Transverse colon (tissue), 4 donors: ENCODE measurements at places on chromosomes 5 and 9. TPM values are rescaled to one million over a fixed set of nuclear protein-coding genes. Genes with fewer than 3 reads are reported as not detected.

Gene ZNF782
- total RNA-seq, result 19.5 TPM

Gene SPATA31D4
- total RNA-seq, result not detected

Gene MATR3
- total RNA-seq, result 145 TPM

Gene CD14
- 3.6 TPM for total RNA-seq

Gene APC
- 77.8 TPM for total RNA-seq

Gene ZNF658
- 3.1 TPM for total RNA-seq

Gene PRRT1B
- not detected for total RNA-seq

Gene NADK2
- 14.6 TPM for total RNA-seq

Gene PPIC
- total RNA-seq, result 10.1 TPM

Gene SPATA31C2
- total RNA-seq, result not detected

Gene GPX8
- total RNA-seq, result not detected

Gene ACTL7B
- total RNA-seq, result not detected

Gene PDZD2
- 3.5 TPM for total RNA-seq

Gene SPDL1
- total RNA-seq, result 23.7 TPM

Gene ECSCR
- 2.2 TPM for total RNA-seq

Gene SEMA5A
- 81.0 TPM for total RNA-seq

Gene KDM4C
- 84.5 TPM for total RNA-seq

Gene CDX1
- total RNA-seq, result 368 TPM

Gene TRPM6
- total RNA-seq, result 21.5 TPM

Gene OR13F1
- total RNA-seq, result not detected

Gene LRSAM1
- total RNA-seq, result 16.2 TPM

Gene SEMA6A
- total RNA-seq, result 115 TPM

Gene AIF1L
- 1.2 TPM for total RNA-seq

Gene LRRC70
- total RNA-seq, result 3.4 TPM

Gene NAA35
- total RNA-seq, result 28.1 TPM

Gene NMUR2
- total RNA-seq, result not detected

Gene GAS1
- total RNA-seq, result 4.8 TPM

Gene PAEP
- not detected for total RNA-seq

Gene BAAT
- not detected for total RNA-seq

Gene INSYN2B
- total RNA-seq, result not detected

Gene GADD45G
- 9.7 TPM for total RNA-seq

Gene GDF9
- not detected for total RNA-seq

Gene NUTM2G
- total RNA-seq, result not detected

Gene IFNK
- total RNA-seq, result not detected

Gene SLC34A3
- total RNA-seq, result not detected

Gene PCDHGA6
- total RNA-seq, result 7.5 TPM

Gene PRDM9
- total RNA-seq, result not detected

Gene APBA1
- total RNA-seq, result 9.2 TPM

Gene GRAMD2B
- total RNA-seq, result 156 TPM

Gene PTPN3
- total RNA-seq, result 12.7 TPM

Gene STKLD1
- not detected for total RNA-seq

Gene ST8SIA4
- 6.0 TPM for total RNA-seq

Gene SLC9A3
- total RNA-seq, result 4.8 TPM

Gene KIF24
- total RNA-seq, result 0.37 TPM

Gene KIF4B
- total RNA-seq, result not detected

Gene OLFML2A
- total RNA-seq, result 21.8 TPM

Gene DROSHA
- total RNA-seq, result 503 TPM

Gene SNCAIP
- total RNA-seq, result 0.82 TPM

Gene DRD1
- total RNA-seq, result 0.16 TPM

Gene TUBB4B
- total RNA-seq, result 390 TPM

Gene TAS2R1
- total RNA-seq, result not detected

Gene ANXA2R
- 3.0 TPM for total RNA-seq

Gene TMEM161B
- total RNA-seq, result 19.5 TPM

Gene ARL10
- 4.9 TPM for total RNA-seq
